NCI-H2171 treated with DMSO at 0.1 percent for 48 hours (cell line): ENCODE measurements at places on chromosomes 2 and 18.
A peak's percentile ranks its signal among the peaks of the same experiment; 100 is the strongest.

GRCh38 chr2:20693317-20693716 is 26.4 kb downstream of the GDF7 start:
- no peak for DNase-seq

DNA sequence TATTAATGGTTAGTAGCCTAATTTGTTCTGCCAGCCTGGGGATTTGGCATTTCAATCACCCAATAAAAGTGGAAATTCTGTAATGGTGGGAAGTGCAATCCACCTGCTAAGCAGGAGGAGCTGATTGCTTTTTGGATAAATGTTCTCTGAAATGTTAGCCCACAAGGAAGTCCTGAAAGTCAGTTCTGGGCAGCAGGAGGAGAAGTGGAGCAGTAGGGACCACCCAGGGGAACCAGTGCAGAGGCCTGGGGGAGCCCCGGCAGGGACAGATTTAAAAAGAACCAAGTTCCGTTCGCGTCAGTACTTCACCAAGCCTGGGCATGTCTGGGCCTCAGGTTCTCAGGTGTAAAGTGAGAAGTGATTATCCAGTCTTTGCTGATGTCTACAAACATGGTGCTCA is 248.5 kb upstream of the RAB6C start:
- DNase-seq = peak; percentile 20

DNA sequence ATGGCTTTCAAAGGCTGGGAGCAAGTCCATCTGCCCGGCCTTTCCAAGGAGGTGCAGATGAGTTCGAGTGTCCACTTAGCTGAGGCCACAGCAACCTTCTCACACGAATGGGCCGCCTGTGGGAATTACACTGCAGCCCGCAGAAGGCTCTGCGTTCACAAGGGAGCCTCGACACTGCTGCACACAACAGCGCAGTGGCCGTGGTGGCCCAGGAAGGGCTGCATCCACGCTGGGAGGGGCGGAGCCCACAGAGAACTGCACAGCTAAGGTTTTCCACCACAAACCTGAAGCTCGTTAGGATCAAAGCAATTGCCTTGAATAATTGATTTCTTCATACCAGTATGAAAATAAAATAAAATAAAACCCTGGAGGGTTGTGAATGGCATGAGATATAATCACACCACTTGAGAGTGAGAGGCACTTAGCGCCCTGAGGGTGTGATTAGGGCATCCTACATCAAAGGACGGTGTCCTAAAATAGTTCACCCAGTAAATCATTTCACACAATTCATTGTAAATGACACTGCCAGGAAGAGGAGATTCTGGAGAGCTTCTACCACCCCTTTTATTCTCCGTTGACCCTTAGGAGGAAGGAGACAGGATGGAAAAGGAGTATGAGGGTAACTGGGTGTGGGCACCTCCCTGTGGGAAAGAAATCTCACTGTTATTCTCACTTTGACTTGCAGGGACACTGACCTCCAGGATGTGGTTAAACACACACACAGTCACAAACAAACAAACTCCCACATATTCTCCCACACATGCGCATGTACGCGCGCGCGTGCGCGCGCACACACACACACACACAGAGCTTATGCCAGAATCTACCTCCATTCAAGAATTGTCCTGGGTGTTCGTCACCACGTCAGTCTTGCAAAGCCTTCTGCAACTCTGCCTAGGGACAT is 256.6 kb upstream of the ID2 start:
- no peak for DNase-seq

DNA sequence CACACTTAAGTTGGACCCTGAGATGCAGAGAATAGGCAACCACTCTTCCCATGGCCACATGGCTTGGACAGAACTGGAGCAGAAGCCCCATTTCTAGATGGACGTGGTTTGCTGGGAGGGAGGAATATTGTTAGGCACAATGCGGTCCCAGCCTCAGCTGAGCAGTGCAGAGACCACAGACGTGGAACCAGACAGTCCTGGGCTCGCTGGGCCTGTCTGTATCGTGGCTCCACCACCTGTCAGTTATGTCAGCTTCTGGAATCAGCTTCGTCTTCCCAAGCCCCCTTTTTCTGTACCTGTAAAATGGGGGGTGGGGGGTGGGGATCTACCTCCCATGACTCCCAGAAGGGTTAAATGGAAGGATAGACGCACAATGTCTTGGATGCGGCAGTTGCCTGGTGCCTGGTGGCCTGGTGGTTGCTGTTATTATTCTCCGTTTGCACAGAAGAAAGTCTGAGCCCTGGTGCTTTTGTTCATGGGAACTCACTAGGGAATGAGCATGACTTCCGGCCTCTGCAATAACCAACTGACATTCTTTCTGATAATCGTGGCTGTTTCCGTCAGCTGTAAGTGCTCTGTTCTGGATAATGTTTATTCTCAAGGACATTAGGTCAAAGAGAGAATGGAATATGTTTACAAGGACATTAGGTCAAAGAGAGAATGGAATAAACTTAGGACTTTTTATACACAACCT is 31.4 kb downstream of the COLEC11 start:
- DNase-seq = no peak

DNA sequence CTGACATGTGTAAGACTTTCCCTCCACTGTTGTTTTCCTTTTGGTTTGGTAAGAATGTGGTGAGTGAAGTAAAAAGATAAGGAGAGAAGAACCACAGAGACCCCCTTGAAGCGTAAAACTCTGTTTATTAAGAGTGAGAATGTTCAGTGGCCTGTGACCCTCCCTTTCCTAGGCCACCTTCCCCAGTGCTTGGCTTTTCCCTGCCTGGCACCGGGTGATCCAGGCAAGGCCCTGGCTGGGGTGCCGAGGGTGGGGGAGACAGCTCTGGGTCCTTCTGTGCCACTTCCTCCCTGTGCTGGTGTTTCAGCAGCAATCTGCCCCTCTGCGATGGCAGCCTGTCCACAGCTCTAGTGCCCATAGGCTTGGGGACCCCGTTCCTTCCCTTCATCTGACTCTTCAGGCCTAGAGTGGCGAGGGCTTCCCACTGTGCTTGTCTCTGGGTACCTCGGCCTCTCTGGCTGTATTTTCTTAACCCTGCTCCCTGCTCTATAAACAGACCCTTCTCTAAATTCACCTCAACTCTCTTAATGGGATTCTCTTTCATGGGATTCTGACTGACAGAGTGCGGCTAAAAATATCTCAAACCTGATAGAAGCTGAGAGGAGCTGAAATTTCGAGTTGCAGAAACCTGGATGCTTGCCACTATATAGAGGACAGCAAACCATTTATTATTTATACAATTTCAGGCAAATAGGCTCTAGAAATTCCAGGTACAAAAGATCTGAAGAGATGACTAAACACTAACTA is 461.0 kb downstream of the DLGAP1 start:
- no peak for DNase-seq

GRCh38 chr2:20781656-20782265 is 41.1 kb downstream of the LDAH start:
- no peak for DNase-seq

DNA sequence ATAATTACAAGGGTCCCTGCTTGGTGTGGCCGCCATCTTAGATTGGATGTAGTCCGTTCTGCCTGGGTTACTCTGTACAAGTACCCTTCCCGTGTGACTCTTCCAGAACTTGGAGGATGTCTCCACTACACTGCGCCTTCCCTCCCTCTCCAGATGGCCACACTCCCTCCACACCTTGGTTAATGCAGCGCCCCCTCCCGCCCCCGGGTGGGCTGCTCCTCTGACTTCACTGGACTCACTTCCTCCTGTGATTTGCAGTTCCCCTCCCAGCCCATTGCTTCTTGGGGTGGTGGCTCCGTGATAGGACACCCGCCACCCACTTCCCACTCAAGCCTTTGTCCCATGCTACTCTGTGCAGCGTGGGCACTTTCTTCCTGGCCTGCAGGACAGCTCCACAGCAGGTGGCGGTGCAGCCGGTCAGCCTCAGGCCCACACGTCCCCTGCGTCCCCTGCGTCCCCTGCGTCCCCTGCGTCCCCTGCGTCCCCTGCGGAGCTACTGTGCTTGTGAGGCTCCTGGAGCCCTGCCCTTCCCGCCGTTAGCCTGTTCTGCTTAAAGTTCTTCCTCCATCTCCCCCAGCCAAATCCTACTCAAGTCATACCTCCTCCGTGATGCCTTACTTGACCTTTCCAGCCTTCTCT is 130.5 kb upstream of the SIX3 start:
- DNase-seq = no peak

DNA sequence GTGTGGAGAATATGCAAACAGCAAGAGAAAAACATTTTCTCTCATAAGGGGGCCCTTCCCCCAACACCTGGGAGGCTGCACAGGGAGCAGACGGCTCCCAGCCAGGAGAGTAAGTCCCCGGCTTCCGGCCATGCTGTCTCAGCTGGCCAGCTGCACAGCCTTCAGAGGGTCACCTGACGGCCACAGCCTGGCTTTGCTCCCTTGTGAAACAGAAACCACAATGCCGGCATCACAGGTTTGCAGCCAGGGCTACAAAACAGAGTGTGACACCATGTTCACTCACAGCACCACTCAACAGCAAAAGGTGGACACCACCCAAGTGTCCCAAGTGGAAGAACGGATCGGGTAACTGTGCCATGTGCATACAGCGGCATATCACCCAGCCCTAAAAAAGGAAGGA is 86.9 kb upstream of the GPC1 start:
- DNase-seq = no peak

GRCh38 chr2:68368654-68369336 is 3.7 kb downstream of the PLEK start:
- DNase-seq = no peak

DNA sequence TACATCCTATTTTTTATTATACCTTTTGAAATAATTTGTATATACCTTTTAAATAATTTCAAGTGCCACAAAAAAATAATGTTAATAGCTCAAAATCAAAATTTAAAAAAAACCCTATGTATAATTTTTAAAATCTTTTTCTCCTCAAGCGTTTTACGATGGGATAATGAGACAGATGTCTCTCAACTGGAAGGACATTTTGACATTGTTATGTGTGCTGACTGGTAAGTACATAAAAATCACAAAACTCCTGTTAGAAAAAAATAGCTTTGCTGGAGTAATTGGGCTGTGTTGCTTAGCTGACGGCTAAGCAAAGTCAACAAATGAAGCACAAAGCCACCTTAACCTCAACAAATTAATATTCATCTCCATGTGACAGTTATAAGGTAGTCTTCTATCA is 198.0 kb upstream of the SIX3 start:
- no peak for DNase-seq

- DNase-seq = peak; percentile 4
These were observed 103.6 kb downstream of the DOCK10 start for GRCh38 chr2:224938651-224939182.

DNA sequence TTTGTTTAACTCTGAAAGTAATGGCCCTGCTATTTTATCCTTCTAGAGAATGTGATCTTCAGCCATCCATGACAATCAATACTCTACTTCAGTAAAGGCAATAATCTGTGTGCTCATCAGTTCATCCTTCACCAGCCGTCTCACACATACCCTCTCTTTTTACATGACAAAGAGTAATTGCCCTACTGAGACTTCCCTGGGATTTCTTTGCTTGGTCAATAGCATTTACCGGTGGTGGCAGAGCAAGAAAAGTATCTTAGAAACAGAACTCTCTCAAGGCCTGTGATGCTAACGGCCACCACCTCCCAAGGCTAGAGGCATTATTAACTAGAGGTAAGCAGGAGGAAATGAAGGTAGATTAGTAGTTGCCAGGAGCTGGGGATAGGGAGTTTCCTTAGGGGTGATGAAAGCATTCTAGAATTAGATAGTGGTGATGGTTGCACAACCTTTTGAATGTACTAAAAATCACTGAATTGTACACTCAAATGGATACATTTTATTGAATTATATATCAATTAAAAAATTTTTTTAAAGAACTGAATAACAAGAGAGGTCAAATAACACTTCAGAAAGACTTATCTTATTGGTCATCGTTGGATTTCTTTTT is 57.9 kb upstream of the EPC2 start:
- no peak for DNase-seq

- no peak for DNase-seq
These were observed 113.9 kb downstream of the THNSL2 start for GRCh38 chr2:88283886-88284592.

DNA sequence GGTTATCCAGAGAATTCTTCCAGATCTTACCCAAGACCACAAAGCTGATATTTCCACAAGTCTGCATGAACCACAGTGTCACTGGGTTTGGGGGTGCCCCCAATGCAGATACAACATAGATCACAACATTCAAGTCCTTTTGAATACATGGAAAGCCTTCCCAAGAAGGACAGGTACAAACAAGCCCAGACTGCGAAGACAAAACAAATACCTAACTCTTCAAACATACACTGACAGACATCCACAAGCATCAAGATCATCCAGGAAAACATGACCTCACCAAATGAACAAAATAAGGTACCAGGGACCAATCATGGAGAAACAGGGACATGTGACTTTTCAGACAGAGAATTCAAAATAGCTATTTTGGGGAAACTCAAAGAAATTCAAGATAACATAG is 93.1 kb downstream of the MDH1 start:
- no peak for DNase-seq

- no peak for DNase-seq
These were observed 95.4 kb downstream of the GLI2 start for GRCh38 chr2:120831086-120831485.

DNA sequence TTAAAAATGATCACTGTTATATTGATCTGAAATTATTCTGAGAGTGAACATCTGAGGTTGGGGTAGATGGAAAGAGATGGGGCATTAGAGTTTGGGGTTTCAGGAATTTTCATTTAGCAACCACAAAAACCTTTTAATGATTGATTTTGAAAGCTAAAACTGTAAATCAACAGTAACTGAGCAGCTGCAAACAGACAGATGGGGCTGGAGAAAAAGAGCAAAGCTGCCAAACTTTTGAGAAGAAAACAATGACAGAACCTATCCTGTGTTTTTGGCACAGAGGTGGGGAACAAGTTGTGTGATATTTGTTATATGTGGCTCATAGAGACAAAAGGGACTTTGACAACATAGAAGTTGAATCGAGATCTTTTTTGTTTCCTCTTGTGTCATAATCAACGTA is 415.8 kb upstream of the DSEL start:
- no peak for DNase-seq

DNA sequence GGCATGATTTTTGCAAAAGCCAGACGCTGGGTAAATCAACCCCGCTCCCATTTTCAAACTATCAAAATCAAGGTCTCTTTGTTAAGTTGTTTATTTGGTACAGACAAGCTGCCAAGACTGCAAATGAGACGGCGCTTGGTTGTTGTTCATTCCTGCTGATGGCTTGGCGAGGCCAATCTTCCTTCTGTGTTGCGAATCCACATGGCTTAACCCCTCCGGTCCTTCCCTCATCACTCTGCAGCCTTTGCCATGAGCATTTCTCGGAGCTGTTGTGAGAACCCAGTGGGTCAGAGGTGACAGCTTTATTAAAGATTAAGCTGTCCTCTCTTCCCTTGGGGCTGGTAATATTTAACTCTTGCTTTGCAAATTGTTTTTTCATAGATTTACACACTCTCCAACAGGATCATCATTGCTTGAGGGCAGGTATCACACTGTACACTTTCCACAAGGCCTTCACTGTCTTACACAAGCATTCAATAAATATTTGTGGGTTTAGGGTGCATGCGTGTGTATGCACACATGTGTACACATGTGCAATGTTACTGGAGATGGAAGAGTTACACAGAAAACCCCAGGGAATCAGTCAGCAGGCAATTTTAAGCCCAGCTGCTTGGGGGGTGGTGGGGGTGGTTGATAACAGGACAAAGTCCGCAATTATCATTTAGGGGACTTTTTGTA is 27.8 kb upstream of the KCNF1 start:
- no peak for DNase-seq
